MM.1S (cell line): ENCODE measurements at places on chromosomes 6 and 20.

DNA sequence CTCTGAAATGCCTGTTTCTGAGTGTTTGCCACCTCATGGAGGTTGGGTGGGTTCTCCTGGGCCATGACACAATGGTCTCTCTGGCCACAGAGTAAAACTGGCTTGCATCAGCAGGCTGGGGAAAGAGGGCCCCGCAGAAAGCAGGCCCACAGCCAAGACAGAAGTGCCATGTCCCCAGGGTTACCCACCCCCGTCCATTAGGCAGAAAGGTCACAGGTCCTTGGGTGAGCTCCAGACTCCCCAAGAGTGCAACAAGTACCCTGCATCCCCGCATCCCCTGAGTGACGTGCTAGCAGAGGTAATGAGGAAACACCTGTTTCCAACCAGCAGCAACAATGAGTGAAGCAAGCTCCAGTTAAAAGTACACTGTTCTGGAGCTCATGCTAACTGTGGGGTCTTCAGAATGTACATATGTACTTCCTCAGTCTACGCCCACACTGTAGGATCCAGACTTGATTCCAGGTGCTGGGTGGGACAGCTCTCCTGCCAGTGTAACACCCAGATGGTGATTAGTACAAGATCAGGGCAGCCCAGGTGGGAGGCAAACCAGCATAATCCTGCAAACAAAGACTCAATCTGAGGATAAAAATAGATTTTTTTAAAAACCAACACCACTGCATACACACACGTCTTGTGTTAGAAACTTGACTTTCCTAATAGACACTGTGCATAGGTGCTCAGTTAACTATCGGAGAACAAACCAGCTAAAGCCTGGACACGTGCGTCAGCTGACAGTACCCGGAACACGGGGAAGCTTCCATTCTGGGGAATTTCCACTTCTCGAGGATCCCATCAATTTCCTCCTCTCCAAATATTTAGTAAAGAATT lies 31.5 kb downstream of the RRBP1 start:
- DNase-seq, result no peak
- no peaks in the 10 kb centered on the region for H3K4me1 ChIP-seq
- H3K36me3 ChIP-seq, result peaks cover 12% of the 10 kb centered on the region
- no peak overlapping the region for H3K27ac ChIP-seq
- no peaks in the 10 kb centered on the region for H3K27me3 ChIP-seq

DNA sequence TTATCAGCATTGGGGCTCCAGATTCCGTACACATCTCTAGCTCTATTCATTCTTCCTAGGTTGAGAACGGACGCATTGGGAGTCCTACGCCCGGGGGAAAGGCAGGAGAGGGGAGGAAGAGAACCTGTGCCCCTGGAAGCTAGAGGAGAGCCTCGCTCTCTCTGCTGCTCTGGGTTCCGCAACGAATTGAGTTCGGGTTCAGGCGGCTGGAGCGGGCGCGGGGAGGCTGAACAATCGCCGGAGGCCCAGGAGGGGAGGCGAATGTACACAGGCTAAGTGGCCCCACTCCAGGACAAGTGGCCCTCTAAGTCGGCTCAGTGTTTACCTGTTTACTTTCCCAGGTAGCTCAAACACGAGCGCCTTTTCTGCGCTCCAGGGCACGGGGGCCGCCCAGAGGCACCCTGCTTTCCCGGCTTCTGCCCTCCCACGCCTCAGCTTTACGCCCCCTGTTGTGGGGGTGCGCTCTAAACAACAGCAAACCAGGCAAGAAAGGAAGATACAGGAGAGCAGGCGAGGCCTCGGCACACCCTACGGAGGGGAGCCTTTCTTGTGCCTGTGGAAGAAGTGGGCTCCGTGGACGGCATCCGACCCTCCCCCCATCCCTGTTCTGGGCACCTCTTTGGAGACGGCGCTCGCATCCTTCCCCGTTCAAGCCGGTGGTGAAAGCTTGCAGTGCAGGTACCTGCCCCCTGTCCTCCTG lies 4.6 kb upstream of the NKX2-2 start:
- DNase-seq, result no peak
- H3K4me3 ChIP-seq, result no peak overlapping the region
- H3K27me3 ChIP-seq, result peaks cover 72% of the 10 kb centered on the region
- H3K27ac ChIP-seq, result no peak overlapping the region
- no peaks in the 10 kb centered on the region for H3K4me1 ChIP-seq
- no peaks in the 10 kb centered on the region for H3K36me3 ChIP-seq

DNA sequence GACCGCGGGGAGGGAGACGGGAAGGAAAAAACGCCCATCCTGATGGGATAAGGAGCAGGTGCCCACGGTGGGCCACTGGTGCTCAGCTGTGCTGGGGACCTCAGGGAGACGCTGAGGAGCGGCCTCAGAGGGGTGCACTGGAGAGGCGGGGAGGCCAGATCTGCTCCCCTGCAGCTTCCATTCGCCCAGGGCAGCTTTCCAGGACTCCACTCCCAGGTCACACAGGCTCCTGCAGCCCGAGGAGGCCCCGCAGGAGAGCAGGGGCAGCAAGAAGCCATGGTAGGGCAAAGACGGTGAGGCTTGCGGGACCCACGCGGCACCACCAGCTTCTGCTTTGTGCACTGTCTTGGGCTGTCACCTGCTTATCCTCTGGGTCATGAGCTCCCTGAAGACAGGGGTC lies 82.5 kb upstream of the SULF2 start:
- no peak overlapping the region for H3K27ac ChIP-seq
- no peak overlapping the region for H3K4me3 ChIP-seq
- H3K36me3 ChIP-seq, result no peaks in the 10 kb centered on the region
- no peaks in the 10 kb centered on the region for H3K27me3 ChIP-seq

GRCh38 chr6:43978473-43979346 lies 148.5 kb downstream of the MRPL14 start:
- H3K4me3 ChIP-seq, result no peak overlapping the region
- peaks cover 19% of the 10 kb centered on the region for H3K4me1 ChIP-seq
- DNase-seq, result no peak
- no peak overlapping the region for H3K27ac ChIP-seq
- H3K27me3 ChIP-seq, result no peaks in the 10 kb centered on the region

GRCh38 chr6:52399511-52400312 lies 20.4 kb upstream of the EFHC1 start:
- peaks cover 19% of the 10 kb centered on the region for H3K4me1 ChIP-seq
- H3K27me3 ChIP-seq, result peaks cover 6% of the 10 kb centered on the region; the same call in 1 of the 2 replicates
- no peak overlapping the region for H3K27ac ChIP-seq

DNA sequence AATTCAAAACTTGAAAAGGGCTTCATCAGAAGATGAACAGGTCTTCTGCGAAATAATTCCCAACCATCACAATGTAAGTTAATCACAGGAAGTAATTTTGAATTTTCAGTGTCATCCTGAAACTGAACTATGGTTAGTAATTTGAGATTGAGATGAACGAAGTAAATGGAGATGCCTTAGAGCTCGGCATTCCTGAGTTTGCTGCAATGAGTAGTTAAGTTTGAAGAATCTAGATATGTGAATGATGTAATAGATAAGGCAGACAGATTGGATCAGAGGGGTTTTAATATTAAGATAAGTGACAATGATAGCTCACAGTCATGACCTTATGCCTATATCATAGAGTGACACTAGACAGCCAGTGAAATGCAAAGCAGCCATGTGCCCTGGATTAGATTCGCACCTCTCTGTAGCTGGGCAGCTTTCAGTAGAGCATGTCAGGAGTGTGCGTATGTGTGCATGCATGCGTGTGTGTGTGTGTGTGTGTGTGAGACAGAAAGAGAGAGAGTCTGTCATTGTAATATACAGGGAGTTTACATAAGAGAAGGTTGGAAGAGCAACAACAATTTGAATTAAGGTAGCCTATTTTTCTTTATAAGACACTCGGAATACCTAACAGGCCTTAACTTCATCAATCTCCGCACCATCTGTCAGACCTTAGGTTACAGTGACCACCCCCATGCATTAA lies 233.0 kb downstream of the GMPR start:
- no peak overlapping the region for H3K4me3 ChIP-seq
- no peak overlapping the region for H3K27ac ChIP-seq
- H3K27me3 ChIP-seq, result no peaks in the 10 kb centered on the region

DNA sequence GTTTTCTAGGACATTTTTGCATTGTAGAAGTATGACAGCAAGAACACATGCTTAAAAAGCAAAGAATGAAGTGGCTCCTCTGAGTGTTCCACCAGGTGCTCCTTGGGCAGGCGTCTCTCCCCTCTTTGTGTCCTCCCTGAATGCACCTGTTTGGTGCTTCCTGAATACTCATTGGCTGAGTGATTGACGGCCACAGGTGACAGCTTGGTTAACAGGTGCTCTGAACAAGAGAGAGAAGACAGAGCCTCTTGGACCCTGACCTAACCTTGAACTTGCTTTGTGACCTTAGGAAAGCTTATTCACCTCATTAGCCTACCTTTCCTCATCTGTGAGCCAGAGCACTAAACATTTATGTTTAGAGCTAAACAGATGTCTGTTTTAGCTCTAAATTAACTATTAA lies 93.7 kb downstream of the TULP4 start:
- H3K27ac ChIP-seq, result no peak overlapping the region
- H3K27me3 ChIP-seq, result no peaks in the 10 kb centered on the region
- no peak for DNase-seq
- no peak overlapping the region for H3K4me3 ChIP-seq

GRCh38 chr6:42829561-42830092 lies 47.8 kb downstream of the BICRAL start:
- no peak overlapping the region for H3K4me3 ChIP-seq
- DNase-seq, result no peak
- no peaks in the 10 kb centered on the region for H3K27me3 ChIP-seq
- H3K4me1 ChIP-seq, result no peaks in the 10 kb centered on the region
- no peak overlapping the region for H3K27ac ChIP-seq
- H3K36me3 ChIP-seq, result 0 out of 2 replicates have a peak, but pooled peaks cover 4% of the 10 kb centered on the region

GRCh38 chr20:44210406-44211176 lies at the start of gene OSER1:
TSS of gene OSER1 (minus strand) at chr20:44210771. CDS start at chr20:44206957, 3,814 bp downstream.
- peak within 1 kb of the TSS; percentile 95 for H3K4me3 ChIP-seq
- peak; percentile 98 for DNase-seq
- no peaks in the 10 kb centered on the region for H3K27me3 ChIP-seq
- H3K36me3 ChIP-seq, result 0 out of 2 replicates have a peak, but pooled peaks cover 2% of the 10 kb centered on the region
- H3K27ac ChIP-seq, result peak within 1 kb of the TSS; percentile 90
- peaks cover 14% of the 10 kb centered on the region; the same call in 1 of the 2 replicates for H3K4me1 ChIP-seq

- H3K4me1 ChIP-seq, result no peaks in the 10 kb centered on the region
- no peaks in the 10 kb centered on the region for H3K36me3 ChIP-seq
- H3K4me3 ChIP-seq, result no peak overlapping the region
- no peak for DNase-seq
Observed at GRCh38 chr6:125082908-125083683, 70.5 kb upstream of the TPD52L1 start.

GRCh38 chr6:108751851-108752732 lies 96.1 kb upstream of the ARMC2 start:
- DNase-seq, result no peak
- H3K36me3 ChIP-seq, result no peaks in the 10 kb centered on the region
- H3K27me3 ChIP-seq, result no peaks in the 10 kb centered on the region
- H3K27ac ChIP-seq, result no peak overlapping the region
- H3K4me1 ChIP-seq, result peaks cover 36% of the 10 kb centered on the region

- peak; percentile 84 for DNase-seq
- H3K27ac ChIP-seq, result peak overlapping the region; percentile 28; the same call in 1 of the 2 replicates
- no peaks in the 10 kb centered on the region for H3K27me3 ChIP-seq
- H3K36me3 ChIP-seq, result no peaks in the 10 kb centered on the region
Observed at GRCh38 chr6:129500958-129501739, 208.8 kb downstream of the ARHGAP18 start.

GRCh38 chr6:52041134-52041533 lies 46.3 kb downstream of the PKHD1 start:
- no peaks in the 10 kb centered on the region for H3K36me3 ChIP-seq
- no peak overlapping the region for H3K4me3 ChIP-seq

- H3K27ac ChIP-seq, result no peak overlapping the region
- no peak for DNase-seq
- no peaks in the 10 kb centered on the region for H3K27me3 ChIP-seq
Observed at GRCh38 chr6:148446681-148447080, 104.0 kb downstream of the SASH1 start.

- no peaks in the 10 kb centered on the region for H3K27me3 ChIP-seq
- H3K36me3 ChIP-seq, result no peaks in the 10 kb centered on the region
- no peak for DNase-seq
- H3K4me3 ChIP-seq, result no peak overlapping the region
- no peak overlapping the region for H3K27ac ChIP-seq
- no peaks in the 10 kb centered on the region for H3K4me1 ChIP-seq
Observed at GRCh38 chr6:123547216-123547978, 89.4 kb downstream of the TRDN start.

- no peaks in the 10 kb centered on the region for H3K36me3 ChIP-seq
- H3K27me3 ChIP-seq, result no peaks in the 10 kb centered on the region
- DNase-seq, result peak; percentile 63
Observed at GRCh38 chr6:126701676-126702560, 362.0 kb downstream of the CENPW start.

GRCh38 chr20:63969838-63970713 lies at the start of gene ZNF512B:
TSS of gene ZNF512B (minus strand) at chr20:63969930. CDS start at chr20:63967950, 1,980 bp downstream.
- no peaks in the 10 kb centered on the region for H3K36me3 ChIP-seq
- H3K27me3 ChIP-seq, result peaks cover 5% of the 10 kb centered on the region; the same call in 1 of the 2 replicates
- DNase-seq, result peak; percentile 57
- peaks cover 9% of the 10 kb centered on the region for H3K4me1 ChIP-seq
- no peak within 1 kb of the TSS for H3K27ac ChIP-seq

DNA sequence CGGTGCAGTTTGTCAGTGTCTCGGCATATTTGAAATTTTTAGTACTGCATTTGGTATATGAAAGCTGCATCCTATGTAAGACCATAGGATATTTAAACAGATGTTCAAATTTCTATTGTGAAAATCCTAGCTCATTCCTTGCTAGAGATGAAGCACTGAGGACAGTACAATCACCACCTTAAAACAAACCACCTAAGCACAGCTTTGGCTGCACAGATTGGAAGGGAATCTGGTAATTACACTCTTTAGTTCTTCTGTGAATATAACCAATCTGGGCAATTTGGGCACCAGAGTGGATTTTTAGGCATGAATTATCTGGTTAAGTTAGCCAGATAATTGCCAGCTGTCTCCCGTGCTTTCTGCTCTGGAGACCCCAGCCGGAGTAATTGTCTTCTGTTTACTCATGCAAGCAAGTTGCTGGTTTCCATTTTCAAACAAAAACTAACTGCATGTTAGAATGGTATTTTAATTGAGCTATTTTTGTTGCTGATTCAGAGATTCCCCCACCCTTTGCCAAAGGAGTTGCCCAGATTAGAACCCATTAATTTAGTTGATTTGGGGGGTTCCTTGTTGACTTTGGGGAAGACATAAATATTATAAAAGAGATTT lies 36.9 kb downstream of the E2F3 start:
- H3K4me1 ChIP-seq, result no peaks in the 10 kb centered on the region
- no peak overlapping the region for H3K27ac ChIP-seq
- H3K4me3 ChIP-seq, result no peak overlapping the region

- DNase-seq, result no peak
- no peak overlapping the region for H3K27ac ChIP-seq
- H3K27me3 ChIP-seq, result no peaks in the 10 kb centered on the region
Observed at GRCh38 chr6:6884193-6884627, 223.6 kb upstream of the RREB1 start.
